Fibroblast of skin of left quadriceps (primary cell): ENCODE measurements at places on chromosomes 3 and 15.

DNA sequence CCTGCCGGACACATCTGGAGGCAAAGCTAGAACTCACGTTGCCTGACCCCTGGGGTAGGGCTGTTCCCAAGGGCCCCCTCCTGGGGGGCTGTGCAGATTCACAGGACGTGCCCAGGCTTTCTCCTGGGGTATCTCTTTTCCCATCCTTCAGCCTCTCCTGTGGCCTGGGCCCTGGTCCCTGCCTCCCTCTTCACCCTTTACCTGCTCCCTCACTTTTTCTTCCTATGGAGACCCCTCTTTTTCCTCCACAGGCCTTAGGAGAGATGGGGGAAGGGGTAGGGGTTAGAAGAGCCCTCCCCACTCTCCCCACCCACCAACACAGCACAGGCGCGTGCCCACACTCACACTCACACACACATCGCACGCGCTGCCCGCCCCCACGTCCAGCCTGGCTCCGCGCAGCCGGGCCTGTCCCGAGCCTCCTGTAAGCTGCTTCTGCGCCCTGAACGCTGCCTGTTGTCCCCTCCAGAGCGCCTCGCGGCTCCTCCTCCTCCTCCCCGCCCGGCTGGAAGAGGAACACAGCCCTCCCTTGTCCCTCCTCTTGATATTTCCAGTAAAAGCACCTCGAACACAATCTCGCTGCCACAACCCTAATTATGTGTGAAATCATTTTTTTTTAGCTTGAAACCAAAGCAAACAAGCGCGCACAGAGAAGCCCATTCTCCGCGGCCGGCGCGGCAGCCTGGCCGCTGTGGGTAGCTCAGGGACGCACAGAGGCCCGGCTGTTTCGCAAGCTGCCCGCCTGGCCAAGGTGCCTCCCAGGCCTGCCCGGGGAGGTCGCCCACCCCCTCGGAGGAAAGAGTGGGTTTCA, 33.9 kb upstream of the ACAN start:
- DNase-seq = no peak

- DNase-seq = no peak
Observed at GRCh38 chr3:192916371-192917027, 1.2 kb downstream of the MB21D2 start.

- no peak for DNase-seq
Observed at GRCh38 chr3:126939338-126939718, 43.6 kb upstream of the PLXNA1 start.

DNA sequence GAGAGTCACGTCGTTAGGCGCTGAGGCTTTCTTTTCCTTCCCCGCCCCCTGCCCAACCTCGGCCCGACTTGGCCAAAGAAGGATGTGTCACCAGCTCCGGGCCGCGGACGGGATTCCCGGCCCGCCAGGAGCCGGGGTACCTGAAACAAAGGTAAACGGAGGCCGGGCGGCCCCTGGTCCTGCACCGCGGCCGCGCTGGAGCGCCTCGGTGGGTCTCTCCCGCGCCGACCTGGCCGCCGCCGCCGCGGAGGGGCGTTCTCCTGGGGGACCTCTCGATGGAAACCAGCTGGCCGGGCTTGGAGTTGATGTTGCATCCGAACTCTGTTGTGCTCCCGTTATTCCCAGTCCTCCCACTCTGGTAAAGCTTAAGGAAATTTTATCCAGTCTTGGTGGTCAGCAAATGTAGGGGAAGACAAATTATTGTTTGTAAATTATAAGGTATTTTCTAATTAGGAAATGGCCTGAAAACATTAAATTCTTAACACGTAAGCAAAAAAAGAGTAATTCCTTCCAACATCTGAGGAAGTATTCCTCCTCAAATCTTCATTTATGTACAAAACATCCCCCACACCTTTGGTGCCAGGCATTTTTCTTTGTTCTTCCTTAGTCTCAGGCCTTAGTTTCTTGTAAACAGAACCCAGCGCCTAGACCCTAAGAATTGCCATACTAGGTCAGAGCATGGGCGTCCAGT, 888 bp downstream of the PPP2R3A start:
- DNase-seq = no peak

- DNase-seq = no peak
Observed at GRCh38 chr15:66875588-66876420, 173.8 kb downstream of the SMAD6 start.

- no peak for DNase-seq
Observed at GRCh38 chr15:37873336-37873735, 61.1 kb upstream of the TMCO5A start.

- no peak for DNase-seq
Observed at GRCh38 chr15:63114465-63114864, 7.2 kb upstream of the LACTB start.

- DNase-seq = no peak
Observed at GRCh38 chr3:41652931-41653330, 309.0 kb downstream of the ULK4 start.

DNA sequence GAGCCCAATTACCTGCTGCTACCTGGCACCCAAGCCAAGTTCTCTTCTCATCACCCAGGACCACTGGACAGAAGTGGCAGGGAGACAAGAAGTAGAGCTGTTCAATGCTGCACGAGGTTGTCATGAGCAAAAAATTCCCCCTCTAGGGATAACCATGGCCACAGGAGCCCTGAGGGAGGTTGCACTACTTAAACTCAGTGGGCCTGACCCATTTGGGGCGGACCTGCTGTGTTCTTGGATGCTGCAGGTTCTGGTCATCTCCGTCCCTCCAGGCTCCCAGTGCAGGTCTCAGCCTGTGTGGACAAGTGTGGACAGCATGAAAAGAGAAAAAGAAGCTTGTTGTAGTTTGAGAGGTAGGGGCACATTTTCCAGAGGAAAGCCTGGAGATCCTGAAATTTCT, 26.1 kb upstream of the MANF start:
- DNase-seq = no peak

DNA sequence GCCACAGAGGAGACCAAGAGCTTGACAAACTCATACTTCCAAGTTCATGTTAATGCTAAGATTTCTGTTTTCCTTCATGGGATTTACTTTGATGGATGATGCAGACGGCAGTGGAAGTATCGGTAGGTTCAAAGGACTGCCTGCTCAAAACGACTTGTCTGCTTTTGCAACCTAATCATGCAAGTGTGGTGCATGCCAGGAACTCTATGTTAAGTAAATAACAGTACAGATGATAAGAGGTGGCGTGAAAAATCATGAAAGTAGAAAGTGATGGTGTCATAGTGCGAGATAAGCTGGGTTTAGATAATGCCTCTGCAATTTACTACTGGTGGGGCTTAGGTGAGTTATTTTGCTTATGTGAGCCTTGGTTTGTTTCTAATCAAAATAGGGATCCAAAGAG, 14.7 kb upstream of the LMCD1 start:
- DNase-seq = no peak

DNA sequence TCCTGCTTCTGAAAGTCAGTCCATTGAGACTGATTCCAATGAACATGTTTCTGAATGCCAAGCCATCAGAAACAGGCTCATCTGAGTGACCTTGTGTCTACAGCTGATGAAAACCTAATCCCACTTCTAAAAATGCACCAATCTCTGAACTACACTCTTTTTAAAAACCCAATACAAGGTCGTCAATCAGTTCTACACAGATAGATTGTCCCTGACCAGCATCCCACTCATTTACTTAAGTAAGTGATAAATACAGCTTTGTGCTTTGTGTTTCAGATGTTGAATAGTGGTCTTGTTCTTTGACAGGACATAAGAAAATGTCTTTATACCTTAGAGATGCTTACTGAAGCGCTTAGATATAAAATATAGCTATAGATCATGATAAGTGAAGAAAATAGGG, 20.2 kb upstream of the SCG3 start:
- DNase-seq = no peak

DNA sequence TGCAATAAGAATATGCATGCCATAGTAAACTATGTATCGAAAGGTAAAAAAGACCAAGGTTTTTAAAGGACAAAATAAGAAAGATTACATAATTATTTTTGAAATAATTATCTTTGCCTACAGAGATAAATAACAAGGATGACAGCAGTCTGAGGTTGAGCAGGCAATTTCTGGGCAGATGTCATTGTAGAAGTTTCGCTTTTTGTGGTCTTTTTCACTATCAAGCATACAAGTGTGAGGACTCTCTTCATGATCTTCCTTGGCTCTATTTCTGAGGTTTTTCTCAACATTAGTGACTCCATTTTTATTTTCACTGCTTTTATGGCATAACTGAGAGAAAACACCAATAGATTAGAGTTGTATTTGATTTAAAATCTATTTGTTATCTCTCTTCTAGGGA, 1337.9 kb upstream of the EPHA6 start:
- no peak for DNase-seq

- no peak for DNase-seq
Observed at GRCh38 chr3:94092086-94092485, 29.2 kb downstream of the NSUN3 start.

DNA sequence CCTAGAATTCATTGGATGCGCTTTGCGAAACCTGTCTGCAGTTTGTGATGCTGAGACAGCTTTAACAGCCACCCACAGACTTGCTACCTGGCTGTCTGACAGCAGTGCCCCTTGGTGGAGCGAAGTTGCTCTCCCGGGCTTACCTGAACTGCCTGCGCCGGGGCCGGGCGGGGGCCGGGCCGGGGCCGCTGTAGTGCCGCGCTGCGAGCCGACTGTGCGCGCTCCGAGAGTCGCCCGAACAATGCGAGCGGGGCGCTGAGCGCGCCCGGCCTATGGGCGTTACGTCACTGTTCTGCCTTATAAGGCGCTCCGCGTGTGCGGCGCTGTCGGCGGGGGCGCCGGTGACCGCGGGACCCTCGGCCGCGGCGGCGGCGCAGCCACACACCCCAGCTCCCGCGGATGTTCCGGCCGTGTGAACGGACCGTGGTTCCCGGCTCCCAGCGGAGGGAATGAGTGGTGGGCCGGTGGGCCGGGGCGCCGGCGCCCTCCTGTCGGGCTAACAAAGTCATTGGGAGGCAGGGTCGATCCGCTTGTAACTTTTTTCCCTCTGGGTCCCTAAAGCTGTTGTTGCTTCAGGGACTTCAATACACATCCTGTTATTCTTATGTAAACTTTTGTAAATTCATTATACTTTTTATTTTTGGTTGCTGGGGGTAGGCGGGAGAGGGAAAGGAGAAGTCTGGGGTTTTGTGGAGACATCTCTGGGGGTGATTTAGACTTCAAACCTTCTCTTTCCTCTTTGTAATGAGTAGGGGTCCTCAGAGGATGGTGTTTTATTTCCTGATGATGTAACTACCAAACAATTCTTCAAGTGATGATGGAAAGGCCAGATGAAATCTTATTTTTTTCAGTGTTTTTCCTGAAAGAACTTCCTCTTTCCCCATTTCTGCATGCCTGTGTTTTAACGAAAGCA, 58.5 kb downstream of the CMSS1 start:
- DNase-seq = peak; percentile 65

- DNase-seq = no peak
Observed at GRCh38 chr3:86152620-86153019, 838.3 kb downstream of the VGLL3 start.

DNA sequence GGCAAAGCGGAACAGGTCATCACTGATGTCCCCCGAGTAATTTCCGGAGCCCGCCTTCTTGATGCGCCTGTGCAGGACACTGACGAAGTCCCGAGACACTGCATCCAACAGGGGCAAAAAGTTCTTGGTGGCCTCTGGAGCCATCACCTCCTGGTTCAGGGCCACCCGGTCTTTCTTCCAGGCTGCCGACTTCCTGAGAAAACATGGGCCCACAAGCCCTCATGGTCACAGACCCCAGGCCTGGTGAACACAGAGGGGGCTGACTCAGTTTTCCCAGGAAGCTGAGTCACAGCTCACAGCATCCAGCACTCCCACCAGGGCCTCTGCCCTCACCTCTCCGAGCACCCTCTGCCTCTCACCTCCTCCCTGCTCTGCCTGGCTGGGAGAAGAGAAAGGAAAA, 22.4 kb downstream of the CYP11A1 start:
- no peak for DNase-seq

- no peak for DNase-seq
Observed at GRCh38 chr3:30198162-30198561, 408.2 kb upstream of the TGFBR2 start.

GRCh38 chr3:128547368-128547987, 54.5 kb upstream of the GATA2 start:
- DNase-seq = peak; percentile 20

- DNase-seq = no peak
Observed at GRCh38 chr3:81390796-81391195, 370.6 kb downstream of the GBE1 start.

GRCh38 chr15:44715797-44716334, 4.5 kb downstream of the B2M start:
- no peak for DNase-seq

DNA sequence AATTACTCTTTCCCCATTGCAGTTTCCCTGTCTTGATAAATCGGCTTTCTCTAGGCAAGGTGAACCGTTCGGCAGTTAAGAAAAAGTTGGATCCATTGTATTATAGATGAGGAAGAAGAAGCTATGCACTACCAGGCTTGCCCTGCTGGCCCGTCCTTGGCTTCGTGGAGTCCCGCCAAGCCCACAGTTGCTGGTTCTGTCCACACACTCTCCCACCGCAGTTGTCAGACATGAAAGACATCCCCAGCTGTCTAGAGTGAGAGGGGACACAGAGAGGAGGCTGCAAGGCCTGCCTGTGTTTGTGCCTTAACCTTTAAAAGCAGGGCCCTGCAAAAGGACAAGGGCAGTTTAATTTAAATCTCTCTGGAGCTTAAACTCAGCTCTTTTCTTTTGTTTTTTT, 47.2 kb upstream of the PLCL2 start:
- DNase-seq = no peak

GRCh38 chr15:72237029-72237852, 6.3 kb upstream of the PKM start:
- DNase-seq = peak; percentile 96

GRCh38 chr15:57190208-57190607, 186.1 kb upstream of the CGNL1 start:
- DNase-seq = no peak

DNA sequence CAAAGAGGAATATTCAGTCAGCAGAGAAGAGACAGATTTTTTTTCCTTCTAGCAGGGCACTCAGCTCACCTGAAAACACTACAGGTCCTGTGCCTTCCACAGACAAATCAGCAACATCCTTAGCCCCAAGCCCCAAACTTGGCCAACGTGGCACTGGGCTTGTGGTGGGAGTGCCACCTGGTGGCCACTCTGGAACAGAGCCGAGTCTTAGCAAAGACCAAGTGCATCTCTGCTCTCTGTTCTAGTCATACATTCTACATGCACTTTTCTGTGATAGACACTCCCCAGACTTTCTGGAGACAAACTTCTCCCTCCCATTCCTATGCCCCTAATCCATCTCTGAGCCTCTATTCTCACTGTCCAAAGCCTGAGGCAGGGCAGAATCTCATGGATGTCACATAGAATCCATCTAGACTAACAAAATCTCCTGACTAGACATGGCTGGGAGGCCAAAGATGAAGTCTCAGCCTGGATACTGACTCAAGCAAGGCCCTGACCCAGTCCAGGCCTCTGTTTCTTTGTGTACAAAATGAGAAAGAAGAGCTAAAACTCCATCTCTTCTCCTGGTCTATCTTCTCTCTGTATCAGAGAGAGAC, 5.1 kb upstream of the SEMA7A start:
- peak; percentile 56 for DNase-seq

DNA sequence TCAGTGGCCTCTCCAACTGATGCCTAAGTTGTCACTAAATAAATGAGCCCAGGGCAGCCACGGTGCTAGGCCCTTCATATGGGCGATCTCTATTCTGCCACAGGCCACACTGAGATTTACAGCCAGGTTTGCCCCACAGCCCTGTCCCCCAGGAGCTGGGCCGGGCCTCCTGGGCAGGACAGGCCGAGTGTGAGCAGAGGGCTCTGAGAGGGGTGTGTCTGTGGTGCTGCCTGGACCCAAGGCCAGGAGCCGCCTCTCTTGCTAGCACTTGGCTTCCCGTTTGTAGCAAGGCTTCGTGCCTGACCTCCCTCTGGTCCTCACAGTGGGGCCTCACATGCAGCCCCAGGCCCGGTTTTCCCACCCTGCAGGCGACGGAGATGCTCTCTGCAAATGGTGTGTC, 67.1 kb upstream of the SEC22A start:
- DNase-seq = no peak

- DNase-seq = no peak
Observed at GRCh38 chr15:47184003-47184907, 533.0 kb upstream of the SEMA6D start.
